Cardiac septum (tissue), 1 donor: ENCODE measurements at places on chromosomes 5 and 9. TPM values are rescaled to one million over a fixed set of nuclear protein-coding genes. Genes with fewer than 3 reads are reported as not detected.

ECM2 gene
- total RNA-seq, result 8.0 TPM

- no peak for DNase-seq
Observed at GRCh38 chr5:31763424-31763823, 124.5 kb downstream of the PDZD2 start.

- no peak for DNase-seq
Observed at GRCh38 chr9:136695435-136695895, 8.2 kb upstream of the AGPAT2 start.

- DNase-seq, result no peak
Observed at GRCh38 chr5:94498199-94498598, 120.2 kb downstream of the KIAA0825 start.

DNA sequence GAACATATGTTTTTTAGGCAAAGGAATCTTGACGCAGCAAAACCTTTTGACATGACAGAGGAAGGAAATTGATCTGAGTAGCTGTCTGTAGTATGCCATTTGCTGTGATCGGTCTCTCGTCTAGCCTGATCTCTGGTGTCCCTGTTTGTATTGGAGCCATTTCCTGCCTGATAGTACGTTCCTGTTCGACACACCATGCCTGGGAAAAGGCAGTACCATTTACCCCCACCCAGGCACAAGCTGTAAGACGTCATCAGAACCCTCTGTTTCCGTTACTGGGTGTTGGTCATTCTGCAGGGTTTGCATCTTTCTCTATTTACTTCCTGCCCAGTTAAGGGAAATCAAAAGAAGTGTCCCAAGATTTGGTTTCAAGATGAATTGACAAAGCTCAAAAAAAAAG, 129.7 kb downstream of the CEMIP2 start:
- DNase-seq, result no peak

DNA sequence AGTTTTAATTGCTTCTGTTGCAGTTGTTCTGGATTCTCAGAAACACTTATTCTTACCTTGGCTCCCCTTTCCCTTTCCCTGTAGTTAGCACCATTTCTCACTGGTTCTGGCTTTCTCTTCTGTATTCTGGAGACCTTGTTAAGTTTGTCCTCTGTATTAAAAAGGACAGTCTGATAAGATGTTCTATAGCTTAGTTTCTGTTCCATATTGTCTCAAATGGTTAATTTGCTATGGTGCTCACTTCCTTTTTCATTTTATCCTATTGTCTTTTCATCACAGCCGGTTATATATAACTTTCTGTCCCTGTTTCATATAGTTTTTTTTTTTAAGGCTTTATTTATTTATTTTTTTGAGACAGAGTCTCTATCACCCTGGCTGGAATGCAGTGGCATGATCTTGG, 41.4 kb upstream of the KIAA1958 start:
- no peak for DNase-seq
